Hippocampal formation (tissue), 2 donors: ENCODE measurements at places on chromosomes 6 and 20.

DNA sequence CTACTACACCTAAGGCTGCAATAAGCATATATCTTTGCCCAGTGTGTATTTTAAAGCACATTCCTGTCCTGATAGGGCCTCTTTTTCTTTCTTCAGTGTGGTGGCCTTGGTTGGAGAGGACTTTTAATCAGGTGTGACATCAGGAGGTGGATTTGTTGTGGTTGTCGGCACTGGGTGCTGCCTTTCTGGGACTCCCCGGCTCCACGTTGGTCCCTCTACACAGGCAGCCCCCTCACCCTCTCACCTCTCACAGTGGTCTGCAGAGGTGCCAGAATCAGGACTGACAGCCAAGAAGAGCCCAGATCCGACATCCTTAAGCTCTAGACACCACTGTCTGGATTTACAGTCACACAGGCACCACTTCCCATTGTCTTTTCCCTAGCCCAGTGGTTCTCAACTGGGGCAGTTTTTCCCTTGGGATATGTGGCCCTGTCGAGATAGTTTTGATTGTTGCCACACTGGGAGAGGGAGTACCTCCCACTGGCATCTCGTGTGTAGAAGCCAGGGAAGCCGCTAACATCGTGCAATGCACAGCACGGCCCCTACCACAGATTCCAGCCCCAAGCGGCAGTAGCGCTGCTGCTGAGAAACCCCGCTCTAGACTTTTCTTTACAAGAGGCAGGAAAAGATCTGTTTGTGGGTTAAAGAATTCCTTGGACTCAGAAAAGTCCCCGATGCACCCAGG lies 314.1 kb downstream of the QKI start:
- DNase-seq, result no peak

DNA sequence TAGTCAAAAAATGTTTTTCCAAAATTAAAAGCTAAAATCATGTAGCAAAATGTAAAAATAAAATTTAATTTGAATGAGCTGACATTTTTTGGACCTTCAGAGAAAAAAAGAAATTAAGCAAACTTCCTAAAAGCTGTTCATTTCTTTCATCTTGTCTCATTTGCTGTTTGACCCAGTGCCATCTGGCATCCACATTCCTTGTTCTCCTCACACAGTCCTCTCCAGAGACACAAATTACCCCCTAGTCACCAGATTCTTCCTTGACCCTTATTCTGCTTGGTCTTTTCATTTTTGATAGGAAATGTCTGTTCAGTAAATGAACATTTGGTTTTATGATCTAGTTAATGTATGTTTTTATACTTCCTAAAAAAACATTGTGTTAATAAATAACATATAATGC lies 55.2 kb downstream of the HDDC2 start:
- DNase-seq, result no peak

- DNase-seq, result no peak
These were observed 144.7 kb downstream of the QRSL1 start for GRCh38 chr6:106773996-106774629.

DNA sequence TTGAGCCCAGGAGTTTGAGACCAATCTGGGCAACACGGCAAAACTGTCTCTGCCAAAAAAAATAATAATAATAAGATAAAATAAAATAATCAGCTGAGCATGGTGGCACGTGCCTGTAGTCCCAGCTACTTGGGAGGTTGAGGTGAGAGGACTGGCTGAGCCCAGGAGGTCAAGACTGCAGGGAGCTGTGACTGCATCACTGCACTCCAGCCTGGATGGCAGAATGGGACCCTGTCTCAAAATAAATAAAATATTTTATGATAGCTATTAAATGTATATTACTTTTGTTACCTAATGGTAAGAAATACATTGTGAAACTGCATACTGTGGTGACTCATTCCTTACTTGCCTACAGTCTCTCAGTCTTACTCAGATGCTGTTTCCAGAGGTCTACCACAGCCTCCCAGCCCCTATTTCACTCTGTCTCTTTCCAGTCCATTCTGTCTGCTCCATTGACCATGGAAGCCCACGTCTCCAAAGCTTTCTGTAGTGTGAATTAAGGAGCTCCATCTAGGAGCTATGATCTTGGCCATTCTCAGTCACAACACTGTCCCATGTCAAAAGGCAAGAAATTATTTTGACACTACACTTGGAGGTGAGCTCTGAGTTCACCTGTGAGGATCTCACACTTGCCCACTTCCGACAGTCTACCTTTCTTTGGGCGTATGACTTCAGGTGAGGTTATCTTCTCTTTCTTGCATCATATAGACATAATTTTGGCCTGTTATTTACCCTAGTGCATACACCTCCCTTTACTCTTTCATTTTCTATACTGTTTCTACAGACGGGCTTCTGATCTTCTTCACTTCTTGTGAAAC lies 22.4 kb upstream of the SNX9 start:
- no peak for DNase-seq

DNA sequence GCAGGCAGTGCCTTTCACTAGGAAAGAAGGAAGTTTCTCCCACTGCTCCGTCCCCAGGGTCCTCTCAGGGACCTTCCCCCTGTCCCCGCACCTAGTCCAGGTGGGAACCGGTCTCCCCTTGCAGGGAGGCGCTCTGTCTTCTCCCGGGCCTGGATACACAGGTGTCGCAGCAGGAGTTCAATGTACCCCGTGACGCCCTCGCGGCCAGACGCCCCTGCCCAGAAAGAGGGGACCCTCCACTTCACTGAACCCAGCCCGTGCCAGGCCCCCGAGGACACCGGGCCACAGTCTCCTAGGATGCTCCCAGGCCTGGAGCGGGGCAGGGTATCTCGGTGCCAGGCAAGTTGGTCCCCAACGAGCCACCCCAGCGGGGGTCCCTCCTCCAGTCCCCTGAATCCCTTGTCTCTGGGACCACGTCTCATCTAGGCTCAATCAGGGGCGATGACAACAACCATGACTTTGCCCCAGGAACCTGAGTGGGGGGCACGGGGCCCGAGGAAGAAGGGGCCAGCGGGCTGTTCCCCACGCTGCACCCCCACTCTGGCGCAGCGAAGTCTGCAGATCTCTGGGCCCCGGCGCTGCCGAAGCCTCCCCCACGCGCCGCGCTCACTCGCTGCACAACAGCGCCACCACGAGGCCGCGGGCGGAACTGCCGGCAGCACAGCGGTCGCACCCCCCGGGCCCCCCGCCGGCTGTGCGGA lies 103.0 kb downstream of the EDN3 start:
- peak; percentile 8 for DNase-seq

GRCh38 chr20:35329435-35330139 lies 37.4 kb upstream of the FAM83C start:
- DNase-seq, result no peak

DNA sequence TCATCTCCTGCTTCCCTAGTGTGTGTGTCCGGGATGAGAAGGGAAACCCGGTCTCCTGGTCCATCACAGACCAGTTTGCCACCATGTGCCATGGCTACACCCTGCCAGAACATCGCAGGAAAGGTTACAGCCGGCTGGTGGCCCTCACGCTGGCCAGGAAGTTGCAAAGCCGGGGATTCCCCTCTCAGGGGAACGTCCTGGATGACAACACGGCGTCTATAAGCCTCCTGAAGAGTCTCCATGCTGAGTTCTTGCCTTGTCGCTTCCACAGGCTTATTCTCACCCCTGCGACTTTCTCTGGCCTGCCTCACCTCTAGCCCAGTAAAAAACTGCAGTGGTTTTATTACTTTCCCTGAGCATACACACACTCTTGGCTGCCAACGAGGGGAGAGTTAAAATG lies 23.9 kb upstream of the C6orf141 start:
- DNase-seq, result no peak

- DNase-seq, result no peak
These were observed 68.7 kb upstream of the TCF21 start for GRCh38 chr6:133820208-133820607.

DNA sequence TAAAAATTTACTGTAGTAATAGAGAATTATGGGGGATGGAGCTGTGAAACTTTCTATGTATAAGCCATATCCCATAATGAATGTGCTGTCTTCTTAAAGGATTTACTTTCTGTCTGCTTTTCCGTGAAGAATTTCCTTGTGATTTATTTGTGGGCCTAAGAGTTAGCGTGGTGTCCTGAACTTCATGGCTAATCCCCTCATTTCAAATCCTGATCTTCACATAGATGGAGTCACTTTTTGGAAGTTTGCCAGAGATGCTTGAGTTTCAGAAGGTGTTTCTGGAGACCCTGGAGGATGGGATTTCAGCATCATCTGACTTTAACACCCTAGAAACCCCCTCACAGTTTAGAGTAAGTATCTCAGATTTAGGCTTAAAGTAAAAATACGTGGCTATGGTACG lies 19.4 kb upstream of the CLDN20 start:
- DNase-seq, result no peak
